ENCODE measurements at places on chromosomes 13 and 19. TPM values are rescaled to one million over a fixed set of nuclear protein-coding genes. Genes with fewer than 3 reads are reported as not detected.

- DNase-seq, result peak; percentile 74
Measured at GRCh38 chr19:10699650-10700335, 1.4 kb upstream of the QTRT1 start.

- no peak for DNase-seq
Measured at GRCh38 chr13:49651570-49652354, 23.5 kb downstream of the ARL11 start.

DNA sequence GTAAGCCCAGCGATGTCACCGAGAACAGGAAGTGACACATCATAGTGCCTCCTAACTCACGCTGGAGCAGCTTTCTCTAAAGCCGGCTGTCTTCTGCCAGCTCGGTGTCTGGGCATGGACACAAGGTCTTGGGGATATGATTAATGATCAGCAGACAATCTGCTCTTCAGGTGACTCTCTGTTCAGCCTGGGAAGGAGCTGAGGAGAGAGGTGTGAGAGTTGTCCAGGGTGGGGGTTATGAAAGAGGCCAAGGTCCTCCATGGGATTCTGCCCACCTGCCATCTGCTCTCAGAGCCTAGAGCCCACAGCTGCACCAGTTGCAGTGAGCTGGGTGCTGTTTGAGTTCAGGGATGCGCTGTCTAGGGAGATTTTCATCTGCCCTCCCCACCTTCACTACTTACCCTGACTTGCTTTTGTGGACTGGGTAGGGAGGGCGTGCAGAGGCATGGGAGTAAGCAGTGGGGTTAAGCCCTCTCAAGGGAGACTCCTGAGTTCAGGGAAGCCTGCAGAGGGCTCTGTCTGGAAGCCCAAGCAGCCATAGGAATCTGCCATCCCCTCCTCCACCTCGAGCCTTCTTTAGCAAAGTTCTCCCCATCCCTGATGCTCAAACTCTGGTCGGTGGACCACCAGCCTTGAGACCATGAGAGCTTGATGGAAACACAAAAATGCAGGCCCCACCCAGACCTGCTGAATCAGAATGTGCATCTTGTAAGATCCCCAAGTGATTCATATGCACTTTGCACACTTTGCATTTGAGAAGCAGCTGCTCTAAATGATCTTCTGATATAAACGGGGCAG is 539.7 kb downstream of the RFC3 start:
- DNase-seq, result peak; percentile 75

PSG1 gene
- total RNA-seq, result not detected

- no peak for DNase-seq
Measured at GRCh38 chr19:28874742-28875141, 338.2 kb downstream of the UQCRFS1 start.

DNA sequence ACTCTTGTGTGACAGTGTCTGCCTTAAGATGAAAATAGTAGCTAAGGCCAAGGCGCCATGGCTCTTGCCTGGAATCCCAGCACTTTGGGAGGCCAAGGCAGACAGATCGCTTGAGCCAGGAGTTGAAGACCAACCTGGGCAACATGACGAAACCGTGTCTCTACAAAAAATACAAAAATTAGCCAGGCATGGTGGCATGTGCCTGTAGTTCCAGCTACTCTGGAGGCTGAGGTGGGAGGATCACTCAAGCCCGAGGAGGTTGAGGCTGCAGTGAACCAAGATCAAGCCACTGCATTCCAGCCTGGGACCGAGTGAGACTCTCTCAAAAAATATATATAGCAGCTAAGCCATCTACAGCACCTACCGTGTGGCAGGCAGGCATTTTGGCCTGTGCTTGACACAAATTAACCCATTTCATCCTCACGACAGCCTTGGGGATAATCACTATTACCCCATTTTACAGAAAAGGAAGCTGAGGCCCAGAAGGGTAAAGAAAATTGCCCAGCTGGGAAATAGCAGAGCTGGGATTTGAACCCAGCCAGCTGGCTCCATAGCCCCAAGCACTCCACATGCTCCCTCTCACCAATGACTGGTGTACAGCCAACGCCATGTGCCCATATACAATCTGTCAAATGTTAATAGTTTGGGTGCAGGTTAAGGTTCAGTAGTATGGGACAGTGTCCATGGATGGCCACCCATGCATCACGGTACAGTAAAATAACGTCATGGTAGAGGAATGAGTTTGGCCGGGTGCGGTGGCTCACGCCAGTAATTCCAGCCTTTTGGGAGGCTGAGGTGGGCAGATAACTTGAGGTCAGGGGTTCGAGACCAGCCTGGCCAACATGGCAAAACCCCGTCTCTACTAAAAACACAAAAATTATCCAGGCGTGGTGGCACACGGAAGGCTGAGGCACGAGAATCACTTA is 3.1 kb downstream of the SLC1A5 start:
- DNase-seq, result peak; percentile 56

ZMYM5 gene
- total RNA-seq, result 21.0 TPM

DNA sequence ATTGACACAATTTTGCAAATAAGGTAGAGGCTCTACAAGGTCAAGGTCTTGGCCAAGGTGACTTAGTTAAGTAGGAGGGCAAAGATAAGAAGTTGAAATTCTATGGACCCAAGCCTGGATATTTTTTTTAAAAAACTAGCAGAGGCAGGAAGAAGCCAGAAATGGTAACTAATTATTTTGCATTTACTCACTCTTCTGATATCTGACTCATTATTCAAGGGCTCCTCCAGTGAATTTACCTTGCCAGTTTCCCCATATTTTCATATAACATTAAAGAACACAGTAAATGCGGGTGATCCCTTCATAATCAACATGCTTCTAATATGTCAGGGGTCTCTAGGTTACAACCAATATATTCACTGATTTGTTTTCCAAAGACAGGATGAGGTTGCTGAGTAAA is 246.1 kb downstream of the LMO7 start:
- no peak for DNase-seq

DHRS12 gene
- total RNA-seq, result 3.8 TPM

GRCh38 chr19:54561840-54562239 is 11.8 kb upstream of the LILRA2 start:
- no peak for DNase-seq

All from fibroblast of the aortic adventitia (primary cell).